ENCODE measurements at places on chromosomes 11 and 22.

- DNase-seq, result no peak
Measured at GRCh38 chr11:94574193-94574961, 7.2 kb downstream of the PIWIL4 start.

DNA sequence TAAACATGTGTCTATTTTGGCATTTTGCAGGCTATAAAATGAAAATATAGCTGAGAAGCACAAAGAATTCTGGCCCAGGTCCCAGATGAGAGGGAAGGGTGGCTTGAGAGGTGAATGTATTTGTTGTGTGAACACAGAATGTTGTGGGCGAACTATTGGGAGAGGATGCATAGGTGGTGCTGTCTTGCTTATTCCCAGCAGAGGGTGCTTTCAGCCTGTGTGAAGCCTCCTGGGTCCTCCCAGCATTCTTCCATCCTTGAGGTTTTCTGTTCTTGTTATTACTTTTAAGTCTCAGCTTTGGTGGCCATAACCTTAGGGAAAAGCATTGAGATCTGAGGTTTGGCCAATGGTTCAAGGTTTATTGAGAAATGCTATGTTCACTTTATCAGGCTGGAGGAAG lies 108.7 kb upstream of the SNX19 start:
- DNase-seq, result no peak

DNA sequence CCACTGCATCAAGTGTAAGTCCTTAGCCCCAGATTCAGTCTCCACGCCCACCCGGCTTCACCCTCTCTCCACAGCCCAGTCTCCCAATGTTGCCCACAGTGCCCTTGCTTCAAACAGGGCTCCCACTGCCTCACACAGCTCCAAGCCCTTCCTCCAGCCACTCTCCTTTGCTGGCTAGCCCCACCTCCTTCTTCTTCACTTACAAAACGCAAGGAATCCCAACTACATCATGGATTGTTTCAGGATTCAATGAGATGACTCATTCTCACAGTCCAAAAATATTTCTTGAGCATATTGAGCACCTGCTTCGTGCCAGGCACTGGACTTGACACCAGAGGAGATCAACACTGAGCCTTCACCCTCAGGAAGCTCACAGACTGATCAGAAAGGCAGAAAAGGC lies 533.5 kb downstream of the BUD13 start:
- no peak for DNase-seq

- DNase-seq, result no peak
Measured at GRCh38 chr11:39651857-39652461, 1807.5 kb downstream of the LRRC4C start.

DNA sequence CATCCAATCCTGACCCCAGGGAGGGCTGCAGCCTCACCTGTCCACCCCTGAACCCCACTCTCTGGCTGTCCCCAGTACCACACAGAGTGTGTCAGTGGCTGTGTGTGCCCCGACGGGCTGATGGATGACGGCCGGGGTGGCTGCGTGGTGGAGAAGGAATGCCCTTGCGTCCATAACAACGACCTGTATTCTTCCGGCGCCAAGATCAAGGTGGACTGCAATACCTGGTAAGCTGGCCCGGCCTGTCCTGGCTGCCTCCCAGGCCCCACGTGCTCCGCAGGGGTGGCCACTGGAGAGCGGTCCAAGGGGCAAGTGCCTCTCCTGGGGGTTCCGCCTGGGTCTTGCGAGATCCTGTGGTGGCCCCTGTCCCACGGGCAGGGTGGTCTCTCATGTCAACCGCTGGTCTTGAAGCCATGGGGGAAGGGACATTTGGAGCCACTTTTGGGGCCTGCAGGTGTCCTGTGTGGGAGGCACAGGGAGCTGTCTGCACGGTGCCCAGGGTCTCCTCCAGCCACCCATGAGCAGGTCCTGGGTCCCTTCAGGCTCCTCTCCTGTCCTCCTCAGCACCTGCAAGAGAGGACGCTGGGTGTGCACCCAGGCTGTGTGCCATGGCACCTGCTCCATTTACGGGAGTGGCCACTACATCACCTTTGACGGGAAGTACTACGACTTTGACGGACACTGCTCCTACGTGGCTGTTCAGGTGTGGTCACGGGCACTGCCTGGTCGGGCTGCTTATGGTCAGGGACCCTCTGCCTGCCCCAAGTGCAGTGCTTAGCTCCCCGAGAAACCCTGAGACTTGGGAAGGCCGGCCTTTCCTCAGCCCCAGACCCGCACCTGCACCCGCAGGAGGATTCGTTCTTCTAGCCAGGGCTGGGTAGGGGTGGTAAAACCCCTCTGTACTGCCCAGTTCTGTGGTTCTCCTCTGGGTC lies 11.8 kb downstream of the MUC2 start:
- no peak for DNase-seq

DNA sequence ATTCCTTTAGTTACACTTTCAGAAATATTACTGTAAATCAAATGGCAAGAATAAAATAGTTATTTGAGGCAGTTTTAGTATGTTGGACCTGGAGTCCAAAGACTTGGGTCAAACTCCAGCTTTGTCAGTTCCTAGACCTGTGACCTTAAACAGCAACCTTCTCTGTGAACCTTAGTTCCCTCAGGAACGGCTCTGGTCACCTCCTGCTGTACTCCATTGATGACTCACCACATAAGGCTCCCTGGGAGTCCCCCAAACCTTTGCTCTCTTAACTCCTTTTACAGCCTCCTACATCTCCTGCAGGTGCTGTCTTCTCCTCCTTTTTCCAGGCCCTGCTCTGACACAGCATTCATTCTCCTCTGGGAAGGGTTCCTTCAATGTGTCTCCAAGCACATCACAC lies 29.1 kb downstream of the LIMK2 start:
- no peak for DNase-seq

GRCh38 chr11:45436118-45436517 lies 150.0 kb upstream of the SYT13 start:
- DNase-seq, result no peak

DNA sequence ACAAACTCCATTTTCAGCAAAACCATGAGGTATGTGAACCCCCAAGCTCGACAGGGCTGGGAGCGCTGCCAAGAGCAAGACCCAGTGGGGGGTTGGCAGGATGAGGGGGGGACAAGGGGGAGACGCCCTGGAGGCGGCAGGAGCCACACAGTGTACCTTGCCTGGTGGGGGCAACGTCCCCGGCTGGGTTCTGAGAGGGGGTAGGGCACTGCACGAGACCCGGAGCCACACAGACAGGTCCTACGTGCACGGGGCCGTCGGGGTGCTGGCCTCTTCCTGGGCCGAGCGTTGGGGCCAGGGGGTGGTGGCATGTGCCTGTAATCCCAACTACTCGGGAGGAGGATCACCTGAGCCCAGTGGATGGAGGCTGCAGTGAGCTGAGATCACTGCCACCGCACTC lies 28.8 kb downstream of the TBX1 start:
- no peak for DNase-seq

- no peak for DNase-seq
Measured at GRCh38 chr22:40535189-40535512, 101.4 kb downstream of the MRTFA start.

DNA sequence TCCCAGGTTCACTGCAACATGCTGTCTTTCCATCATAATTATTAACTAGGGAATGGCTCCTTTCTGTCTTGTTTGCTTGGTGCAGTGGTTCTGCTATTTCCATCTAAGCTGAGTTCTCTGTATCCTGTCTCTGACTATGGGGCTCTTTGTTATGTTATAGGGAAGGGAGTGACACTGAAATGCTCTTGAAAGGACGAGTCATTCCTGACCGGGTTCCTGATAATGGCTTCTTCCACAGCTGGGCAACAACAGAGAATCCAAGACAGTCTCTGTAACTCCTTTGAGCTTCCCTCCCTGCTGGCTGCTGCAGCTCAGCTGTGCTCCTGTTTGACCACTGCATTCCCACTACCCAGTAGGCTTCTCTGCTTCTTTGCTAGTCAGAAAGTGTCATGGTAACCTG lies 24.1 kb downstream of the OR2AT4 start:
- DNase-seq, result no peak

DNA sequence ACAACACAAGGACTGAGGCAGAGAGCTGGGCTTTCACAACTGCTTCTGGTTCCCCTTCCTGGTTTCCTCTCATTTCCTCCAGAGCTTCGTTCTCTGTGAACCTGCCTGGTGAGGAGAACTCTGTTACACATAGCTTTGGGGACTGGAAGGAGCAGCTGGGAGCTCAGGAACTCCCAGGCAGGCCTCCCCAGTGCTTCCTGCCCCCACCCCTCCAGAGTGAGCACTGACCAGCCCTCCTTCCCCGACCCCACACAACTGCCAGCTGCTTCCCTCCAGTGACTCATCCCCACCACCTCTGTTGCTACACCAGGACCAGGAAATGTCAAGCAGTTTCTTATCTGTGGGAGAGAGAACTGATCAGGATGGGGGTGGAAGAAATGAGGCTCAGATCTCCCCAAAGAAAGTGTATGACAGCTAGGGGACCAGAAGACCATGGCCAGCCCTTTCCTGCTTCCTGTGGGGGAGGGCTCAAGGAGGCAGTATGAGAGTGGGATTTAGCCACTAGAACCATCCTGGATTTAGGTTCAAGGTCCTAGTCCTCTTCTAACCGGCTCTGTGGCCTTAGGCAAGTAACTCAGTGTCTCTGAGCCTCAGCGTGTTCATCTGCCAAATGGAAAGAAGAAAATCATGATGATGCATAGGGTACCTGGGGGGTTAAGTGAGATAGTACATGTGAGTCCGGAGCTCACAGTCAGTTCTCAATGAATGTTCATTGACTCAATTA lies 4.5 kb upstream of the TP53I11 start:
- no peak for DNase-seq

DNA sequence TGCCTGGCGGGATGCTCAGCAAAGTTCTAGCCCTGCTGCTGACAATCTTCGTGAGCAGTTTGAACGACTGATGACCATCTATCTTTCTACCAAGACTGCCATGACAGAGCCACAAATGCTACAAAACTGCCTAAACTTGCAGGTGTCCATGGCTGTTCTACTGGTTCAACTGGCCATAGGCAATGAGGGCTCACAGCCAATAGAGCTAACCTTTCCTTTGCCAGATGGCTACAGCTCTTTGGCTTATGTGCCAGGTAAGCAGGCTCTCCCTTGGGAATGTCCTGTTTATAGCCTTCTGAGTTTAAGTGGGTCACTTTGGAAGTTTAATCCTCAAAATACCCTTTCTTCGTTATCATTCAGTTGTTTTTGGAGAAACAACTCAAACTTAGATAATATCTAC lies 20.1 kb downstream of the UBE4A start:
- DNase-seq, result no peak

DNA sequence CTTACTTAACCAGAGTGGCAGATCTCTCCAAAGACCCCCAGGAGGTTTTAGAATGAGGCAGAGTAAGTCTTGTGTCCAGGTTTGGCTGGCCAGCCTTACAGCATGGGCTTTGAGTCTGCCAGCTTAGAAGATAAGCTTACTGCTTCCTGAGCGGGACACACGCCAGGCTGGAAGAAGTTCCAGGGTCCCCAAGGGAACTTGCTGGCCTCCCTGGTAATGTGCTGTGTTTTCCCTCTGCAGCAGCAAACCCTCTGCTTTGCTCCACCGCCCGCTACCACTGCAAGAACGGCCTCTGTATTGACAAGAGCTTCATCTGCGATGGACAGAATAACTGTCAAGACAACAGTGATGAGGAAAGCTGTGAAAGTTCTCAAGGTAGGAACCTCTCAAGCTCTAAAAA lies 154.2 kb downstream of the LDLRAD3 start:
- no peak for DNase-seq

GRCh38 chr11:88363648-88364065 lies 26.1 kb upstream of the CTSC start:
- no peak for DNase-seq

- no peak for DNase-seq
Measured at GRCh38 chr22:46416891-46417580, 81.5 kb downstream of the TRMU start.

- DNase-seq, result no peak
Measured at GRCh38 chr11:36103933-36104530, 160.2 kb downstream of the LDLRAD3 start.

- DNase-seq, result no peak
Measured at GRCh38 chr11:113449743-113450142, 25.5 kb downstream of the DRD2 start.

- DNase-seq, result no peak
Measured at GRCh38 chr11:106063009-106063408, 14.1 kb downstream of the KBTBD3 start.

GRCh38 chr11:30342736-30343166 lies 19.8 kb downstream of the ARL14EP start:
- no peak for DNase-seq

DNA sequence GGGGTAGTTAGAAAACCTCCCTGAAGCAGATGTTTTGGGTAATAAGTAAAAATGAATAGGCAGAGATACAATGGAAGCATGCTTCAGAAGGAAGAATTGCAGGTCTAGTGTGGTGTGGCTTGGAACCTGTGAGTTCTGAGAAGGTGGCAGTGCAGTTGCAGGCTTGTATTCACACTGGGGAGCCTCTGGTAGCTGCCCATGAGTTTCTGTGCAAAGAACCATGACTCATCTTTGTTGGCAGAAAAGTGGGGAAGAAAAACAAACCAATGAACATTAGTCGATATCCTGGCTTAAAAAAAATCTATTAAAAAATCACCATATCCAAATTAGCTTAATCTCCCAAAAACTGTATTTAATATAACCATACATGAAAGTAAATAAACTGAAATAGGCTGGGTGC lies 232.6 kb downstream of the FAT3 start:
- DNase-seq, result no peak

GRCh38 chr22:17471886-17472535 lies 91.3 kb upstream of the SLC25A18 start:
- DNase-seq, result no peak

- DNase-seq, result peak; percentile 22
Measured at GRCh38 chr22:46432164-46433068, 96.9 kb downstream of the TRMU start.

GRCh38 chr22:41347066-41347859 lies 34.5 kb upstream of the TEF start:
- DNase-seq, result no peak

DNA sequence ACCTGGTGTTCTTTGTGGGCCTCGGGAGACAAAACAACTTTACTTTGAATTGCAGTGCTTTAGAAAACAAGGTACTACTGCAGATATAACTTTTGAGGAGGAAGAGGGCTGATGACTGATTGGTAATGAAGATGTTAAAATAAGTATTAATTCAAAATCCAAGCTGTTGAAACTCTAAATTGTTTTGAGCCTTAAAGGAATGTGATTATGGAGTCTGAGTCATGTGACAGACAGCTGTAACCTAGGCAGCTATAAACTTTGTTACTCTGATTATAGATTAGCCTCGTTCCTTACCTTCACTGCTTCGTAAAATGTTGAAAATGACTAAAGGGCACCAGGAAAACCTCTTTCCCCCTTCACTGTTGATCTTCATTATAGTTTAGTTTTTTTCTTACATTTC lies 43.4 kb downstream of the MS4A2 start:
- DNase-seq, result no peak

- no peak for DNase-seq
Measured at GRCh38 chr11:118051136-118051610, 25.7 kb upstream of the TMPRSS4 start.

DNA sequence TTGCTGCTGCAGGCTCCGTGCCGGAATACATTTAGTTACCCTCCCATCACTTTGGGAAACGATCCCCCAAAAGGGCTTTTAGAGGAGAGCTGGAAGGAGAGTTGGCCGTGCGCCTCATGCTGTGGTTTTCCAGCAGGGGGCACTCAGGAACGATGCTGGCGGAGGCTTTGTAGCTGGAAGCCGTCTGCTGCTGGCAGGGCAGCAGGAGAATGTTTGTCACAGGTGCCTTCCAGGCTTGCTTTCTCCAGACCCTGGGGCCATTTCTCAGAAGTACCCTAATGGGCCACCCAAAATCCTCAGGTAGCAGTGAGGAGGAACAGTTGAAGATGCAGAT lies 30.0 kb upstream of the CABP7 start:
- DNase-seq, result no peak

GRCh38 chr11:83862691-83863090 lies 576.5 kb upstream of the CCDC90B start:
- DNase-seq, result no peak

All from central memory CD8-positive, alpha-beta T cell (primary cell).